ENCODE measurements at places on chromosomes 3 and 15.

DNA sequence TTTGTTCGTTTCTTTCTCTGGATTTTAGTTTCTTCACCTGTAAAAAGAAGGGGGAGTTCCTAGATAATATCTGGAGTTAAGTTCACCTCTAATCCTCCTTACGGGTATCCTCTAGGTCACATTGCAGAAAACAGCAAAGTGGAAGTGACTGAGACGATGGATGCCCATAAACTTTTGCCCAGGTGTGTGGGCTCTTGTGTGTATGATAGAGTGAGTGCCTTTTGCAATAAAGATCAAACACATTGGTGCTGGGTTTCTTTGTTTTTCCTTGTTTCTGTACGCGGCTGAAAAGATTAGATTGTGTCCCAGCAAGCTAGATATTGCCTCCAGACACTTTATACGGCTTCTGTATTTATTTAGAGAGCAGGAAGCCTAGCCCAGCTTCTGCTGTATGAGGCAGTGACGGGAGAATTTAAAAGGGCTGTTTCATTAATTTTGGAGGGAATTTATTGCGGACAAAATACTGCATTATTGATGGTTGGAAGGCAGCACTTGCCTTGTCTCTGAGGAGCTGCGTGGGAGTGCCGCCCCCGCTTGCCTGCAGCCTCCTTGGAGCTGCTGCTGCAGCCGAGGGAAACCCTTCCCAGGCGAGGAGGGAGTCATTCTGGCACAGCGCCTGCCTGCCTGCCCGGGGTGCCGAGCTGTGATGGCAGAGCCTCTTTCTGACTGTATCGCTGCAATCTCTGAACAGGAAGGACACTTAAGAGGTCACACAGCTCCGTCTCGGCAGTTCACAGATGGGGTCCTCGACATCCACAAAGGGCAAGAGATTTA is 38.5 kb downstream of the PYDC2 start:
- DNase-seq: no peak

DNA sequence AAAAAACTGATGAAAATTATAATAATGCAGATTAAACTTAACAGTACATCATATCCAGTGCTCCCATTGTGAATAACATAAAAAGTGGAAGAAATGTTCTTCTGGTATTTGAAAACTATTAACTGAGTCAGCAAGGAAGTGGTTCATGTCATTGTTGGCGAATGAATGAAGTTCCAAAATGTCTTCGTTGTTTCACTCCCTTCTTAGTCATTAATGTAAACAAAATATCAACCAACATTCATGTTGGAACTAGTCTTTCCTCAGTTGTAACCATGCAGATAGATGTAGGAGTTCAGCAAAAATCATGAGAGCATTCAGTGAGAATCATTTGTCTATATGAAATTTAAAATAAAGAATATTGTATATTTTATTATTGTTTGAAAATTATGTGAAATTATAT is 44.1 kb upstream of the ICE2 start:
- no peak for DNase-seq

DNA sequence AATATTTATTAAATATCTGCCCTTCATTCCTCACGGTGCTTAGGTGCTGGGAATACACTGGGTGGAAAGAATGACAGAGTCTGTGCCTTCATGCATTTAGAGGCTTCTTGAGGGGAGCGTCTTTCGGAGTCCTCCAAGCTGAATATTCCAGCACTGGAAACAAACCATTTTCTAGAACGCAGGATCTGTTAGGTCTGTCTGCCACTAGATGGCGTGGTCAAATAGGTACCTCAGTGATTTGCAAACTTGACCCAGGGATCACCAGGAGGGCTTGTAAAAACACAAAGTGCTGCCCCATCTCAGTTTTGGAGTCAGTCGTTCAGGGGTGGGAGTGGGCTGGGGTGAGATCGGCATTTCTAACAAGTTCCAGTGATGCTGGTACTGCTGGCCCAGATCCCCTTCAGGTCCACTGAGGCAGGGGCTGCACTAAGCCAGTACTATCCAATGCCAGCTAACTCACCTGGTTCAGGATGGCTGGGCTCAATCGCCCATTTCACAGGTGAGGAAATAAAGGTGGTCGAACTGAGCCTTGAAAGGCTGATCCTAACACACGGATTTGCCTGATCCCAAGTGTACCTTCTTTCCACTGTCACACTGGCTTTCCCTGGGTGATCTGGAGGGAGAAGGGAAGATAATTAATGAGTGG is 14.8 kb downstream of the ARNT2 start:
- DNase-seq: no peak

GRCh38 chr15:74405823-74406222 is 27.9 kb downstream of the SEMA7A start:
- DNase-seq: no peak

- no peak for DNase-seq
These were observed 10.2 kb upstream of the TGFBR2 start for GRCh38 chr3:30596152-30596551.

- DNase-seq: no peak
These were observed 604.9 kb upstream of the CFAP20DC start for GRCh38 chr3:59654480-59655417.

DNA sequence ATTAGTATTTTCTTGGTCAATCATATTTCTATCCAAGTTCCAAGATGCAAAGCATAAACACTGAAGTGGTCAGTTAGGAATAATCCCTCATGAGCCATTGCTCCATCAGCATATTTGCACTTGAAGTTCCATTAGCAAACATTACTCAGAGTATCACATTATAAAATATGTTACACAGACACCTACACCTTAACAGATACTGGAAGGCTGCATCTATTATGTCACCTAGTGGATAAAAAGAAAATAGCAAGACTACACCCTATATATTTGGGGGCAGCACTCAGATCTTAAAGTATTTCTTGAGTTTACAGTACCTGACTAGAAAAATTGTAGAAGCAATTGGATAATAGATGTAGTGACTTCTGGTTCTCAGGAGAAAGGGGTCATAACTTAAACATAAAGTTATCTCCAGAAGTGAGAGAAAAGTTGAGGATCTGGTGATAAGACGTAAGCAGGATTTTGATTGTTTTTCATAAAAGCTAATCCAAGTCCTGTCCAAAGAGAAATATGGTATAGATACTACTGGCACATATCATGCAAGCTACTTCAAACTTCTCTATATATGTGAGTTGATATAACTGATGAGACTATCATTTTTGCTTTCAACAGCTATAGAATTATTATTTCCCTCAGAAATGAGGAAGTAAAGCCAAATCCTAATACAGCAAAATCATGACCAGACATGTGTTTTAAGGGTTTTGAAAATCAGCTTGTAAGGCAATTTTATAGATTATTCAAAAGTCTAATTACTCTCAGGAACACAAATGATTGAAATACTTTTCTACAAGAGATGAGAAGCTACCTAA is 422.2 kb downstream of the GBE1 start:
- no peak for DNase-seq

- DNase-seq: no peak
These were observed 746.6 kb upstream of the CFAP20DC start for GRCh38 chr3:59796456-59796855.

DNA sequence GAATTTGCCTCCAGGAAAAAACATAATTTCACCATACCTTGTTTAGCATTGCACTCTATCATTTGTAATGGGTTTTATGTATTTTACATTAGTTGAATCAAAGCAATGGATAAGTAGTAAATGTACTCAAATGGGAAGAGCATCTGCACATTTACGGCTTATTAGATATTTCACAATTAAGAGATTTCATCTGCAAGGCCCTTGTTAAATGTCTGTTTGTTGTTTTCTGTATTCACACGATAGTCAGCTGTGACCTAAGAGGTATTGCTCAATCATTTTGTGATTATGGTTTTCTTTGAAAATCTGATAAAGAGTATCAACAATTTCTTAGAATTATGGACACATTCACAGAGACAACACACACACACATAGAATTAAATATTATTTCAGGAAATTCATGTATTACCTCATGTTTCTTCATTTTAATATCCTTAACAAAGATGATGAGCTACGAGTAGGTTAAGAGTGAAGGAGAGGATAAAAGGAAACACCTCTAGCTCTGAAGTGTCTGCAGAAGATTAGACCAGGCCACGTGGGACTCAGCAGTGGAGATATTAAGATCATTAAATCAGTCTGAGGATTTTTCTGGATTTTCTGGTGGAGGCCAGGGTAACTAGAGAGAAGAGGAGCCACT is 121.9 kb upstream of the POU1F1 start:
- DNase-seq: no peak

- DNase-seq: no peak
These were observed 46.8 kb downstream of the SCN5A start for GRCh38 chr3:38602576-38603250.

GRCh38 chr15:70308011-70308734 is 210.5 kb upstream of the TLE3 start:
- peak; percentile 14 for DNase-seq

- no peak for DNase-seq
These were observed 92.6 kb downstream of the TFDP2 start for GRCh38 chr3:142056656-142057330.

- DNase-seq: no peak
These were observed 26.5 kb upstream of the ALPK3 start for GRCh38 chr15:84790676-84791075.

DNA sequence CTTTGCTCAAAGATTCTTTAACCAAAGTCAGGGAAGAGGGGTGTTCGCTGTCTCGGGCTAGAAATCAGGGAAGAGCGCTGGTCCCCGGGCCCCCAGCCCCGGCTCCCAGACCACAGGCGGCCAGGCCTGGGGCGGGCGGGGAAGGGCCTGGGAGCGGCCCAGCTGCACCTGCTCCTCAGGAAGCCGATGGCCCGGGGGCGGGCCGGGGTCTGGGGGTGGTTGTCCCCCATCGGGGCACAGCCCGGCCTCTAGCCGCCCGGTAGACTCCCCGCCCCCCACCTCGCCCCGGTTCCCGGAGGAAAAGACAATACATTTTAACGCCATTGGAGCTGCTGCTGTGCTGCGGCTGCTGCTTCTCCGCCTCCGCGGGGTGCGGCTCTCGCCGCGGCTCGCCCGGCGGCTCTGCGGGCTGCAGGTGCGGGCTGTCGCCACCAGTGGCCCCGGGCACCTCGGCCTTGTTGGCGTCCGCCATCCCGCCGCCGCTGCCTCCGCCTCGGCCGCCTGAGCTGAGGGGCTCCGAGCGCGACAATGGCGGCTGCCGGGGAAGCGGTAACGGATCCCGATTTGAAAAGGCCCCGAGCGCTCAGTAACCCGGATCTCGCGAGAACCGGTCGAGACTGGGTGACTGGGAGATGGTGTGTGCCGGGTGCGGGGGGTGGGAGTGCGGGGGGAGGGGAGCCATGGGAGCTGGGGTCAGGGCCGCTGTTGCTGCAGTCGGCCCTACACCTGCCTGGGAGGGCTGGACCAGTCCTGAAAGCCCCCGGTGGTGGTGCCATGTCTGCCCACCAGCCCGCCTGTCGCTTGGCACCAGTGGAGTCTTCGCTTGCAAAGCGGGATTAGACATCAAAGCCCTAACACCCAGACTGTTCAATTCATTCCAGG is at the start of gene MYEF2:
Gene MYEF2 (minus strand): TSS at position 530 of the 882 bp plus-strand sequence. CDS start 58 bp downstream, at position 472.
- DNase-seq: peak; percentile 10

GRCh38 chr3:62815981-62816380 is 59.2 kb downstream of the CADPS start:
- DNase-seq: no peak

- DNase-seq: no peak
These were observed 20.0 kb downstream of the MEIS2 start for GRCh38 chr15:37080261-37080921.

GRCh38 chr3:10419637-10420232 is 85.7 kb downstream of the ATP2B2 start:
- peak; percentile 14 for DNase-seq

DNA sequence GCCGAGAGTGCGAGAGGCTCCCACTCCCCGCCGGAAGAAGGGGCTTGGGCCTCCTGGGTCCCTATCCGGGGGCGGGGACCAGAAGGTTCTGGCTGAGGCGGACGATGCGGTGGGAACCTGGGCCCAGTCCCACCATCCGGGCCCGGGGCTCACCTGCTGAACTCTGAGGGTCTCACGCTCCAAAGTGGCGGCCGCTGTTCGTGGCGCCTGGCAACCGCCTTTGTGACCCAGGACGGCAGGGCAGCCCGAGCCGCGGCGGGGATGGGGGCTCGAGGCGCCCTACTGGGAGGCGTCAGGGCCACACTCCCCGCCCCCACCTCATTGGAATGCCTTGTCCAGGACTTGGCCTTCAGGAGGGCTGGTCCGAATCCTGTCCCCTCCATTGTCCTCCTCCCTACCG is at the start of gene FANCD2OS:
Gene FANCD2OS (minus strand): TSS at position 165 of the 400 bp plus-strand sequence. CDS start 3,481 bp downstream, outside the sequence.
- DNase-seq: no peak

- DNase-seq: no peak
These were observed 123.9 kb upstream of the TNIK start for GRCh38 chr3:171584100-171584499.

- DNase-seq: no peak
These were observed 277.1 kb downstream of the LPP start for GRCh38 chr3:188431040-188431439.

DNA sequence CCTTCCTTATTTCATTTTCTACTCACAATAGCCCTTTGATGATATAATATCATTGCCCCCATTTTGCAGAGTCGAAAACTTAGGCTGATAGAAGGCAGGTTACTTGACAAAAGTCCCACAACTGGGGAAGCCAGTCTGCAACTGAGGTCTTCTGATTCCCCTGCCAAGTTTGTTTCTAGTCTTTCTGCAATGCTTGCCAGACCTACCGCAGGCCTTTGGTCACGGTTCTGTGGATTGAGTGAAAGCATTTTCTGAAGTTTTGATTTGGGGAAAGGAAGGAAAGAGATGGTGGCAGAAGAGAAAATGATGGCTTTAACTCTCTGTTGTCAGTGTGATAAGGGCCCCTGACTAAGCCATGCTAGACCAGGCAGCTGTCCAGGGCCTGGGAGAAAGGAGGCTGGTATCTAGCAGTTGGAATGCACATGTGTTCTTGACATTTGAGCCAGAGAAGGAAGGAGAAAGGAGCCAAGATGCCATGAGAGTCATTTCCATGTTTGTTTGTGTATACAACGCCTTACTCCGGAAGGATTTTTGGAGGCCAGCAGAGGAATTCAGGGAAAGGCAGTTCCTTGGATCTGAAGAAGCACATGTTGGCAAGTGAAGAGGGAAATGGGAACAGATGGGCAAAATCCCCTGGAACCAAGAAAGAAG is 29.9 kb downstream of the FAH start:
- no peak for DNase-seq

DNA sequence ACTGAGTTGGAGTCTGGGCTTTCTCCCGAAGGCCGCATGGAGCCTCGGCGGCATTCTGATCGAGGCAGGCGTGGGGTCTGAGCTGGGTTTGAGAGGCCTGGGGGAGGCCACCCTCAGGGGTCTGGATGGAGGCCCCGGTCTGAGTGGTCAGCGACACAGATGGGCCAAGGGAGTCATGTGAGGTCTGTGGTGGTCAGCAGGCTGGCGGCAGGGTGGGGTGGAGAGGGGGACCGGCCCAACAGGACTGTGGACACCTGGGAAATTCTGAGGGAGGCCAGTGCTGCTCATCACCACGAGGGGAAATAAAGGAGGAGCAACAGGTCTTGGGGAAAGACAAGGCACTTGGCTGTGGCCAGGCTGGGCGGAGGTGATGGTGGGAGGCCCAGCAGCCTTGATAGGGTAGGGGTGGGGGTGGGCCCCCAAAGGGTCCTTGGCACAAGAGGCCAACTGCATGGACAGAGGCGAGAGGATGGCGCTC is 16.2 kb downstream of the CTSH start:
- DNase-seq: no peak

GRCh38 chr3:732326-732928 is 360.4 kb upstream of the CNTN6 start:
- no peak for DNase-seq

- no peak for DNase-seq
These were observed 37.3 kb upstream of the LEKR1 start for GRCh38 chr3:156788846-156789245.

GRCh38 chr3:126266850-126267168 is 86.4 kb upstream of the ALDH1L1 start:
- DNase-seq: no peak
